ENCODE measurements at places on chromosomes 7 and 10.

GRCh38 chr7:15084368-15084767 lies 181.8 kb upstream of the DGKB start:
- no peak for DNase-seq

- DNase-seq, result peak; percentile 63
Observed at GRCh38 chr10:126240483-126240882, 147.8 kb downstream of the ADAM12 start.

DNA sequence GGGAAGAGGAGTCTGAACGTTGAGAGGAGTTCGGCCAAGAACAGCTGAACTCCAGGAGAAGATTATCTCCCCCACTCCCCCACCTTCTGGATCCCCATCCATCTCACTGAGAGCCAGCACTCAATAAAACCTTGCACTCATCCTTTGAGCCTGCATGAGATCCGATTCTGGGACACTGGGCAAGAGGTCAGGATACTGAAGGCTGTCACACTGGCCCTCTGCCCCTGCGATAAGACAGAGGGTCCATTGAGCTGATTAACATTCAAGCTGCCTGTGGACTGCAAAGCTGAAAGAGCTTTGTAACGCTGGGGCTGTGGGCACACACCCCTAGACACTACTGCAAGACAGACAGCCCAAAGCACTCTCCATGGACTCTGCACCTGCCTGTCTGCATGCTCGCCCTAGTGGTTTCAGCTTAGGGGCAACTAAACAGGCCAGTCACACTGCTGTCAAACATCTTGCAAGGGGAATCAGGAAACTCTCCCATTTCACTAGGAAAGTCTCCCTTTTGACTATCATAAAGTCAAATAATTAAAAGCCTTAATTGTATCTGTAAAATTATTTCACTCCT lies 42.3 kb upstream of the CNTNAP2 start:
- no peak for DNase-seq

DNA sequence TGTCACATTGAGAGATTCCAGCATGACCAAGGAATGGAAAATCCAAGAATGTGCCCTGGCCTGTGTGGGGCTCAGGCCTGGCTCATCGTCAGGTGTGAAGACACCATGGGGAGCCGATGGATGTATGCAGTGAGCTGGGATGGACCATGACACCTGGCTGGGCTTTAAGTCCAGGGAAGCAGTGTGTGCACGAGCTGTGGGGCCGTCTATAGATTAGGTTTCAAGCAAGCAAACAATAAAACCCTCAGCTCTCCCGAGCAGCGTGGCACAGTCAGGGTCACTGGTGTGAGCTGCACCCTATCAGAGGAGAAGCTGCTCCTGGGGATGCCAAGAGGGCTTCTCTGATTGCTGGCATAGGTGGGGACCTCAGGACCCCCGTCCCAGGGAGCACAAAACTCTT lies 50.5 kb upstream of the DLG5 start:
- no peak for DNase-seq

- DNase-seq, result peak; percentile 55
Observed at GRCh38 chr7:1176891-1177373, 16.9 kb upstream of the ZFAND2A start.

- no peak for DNase-seq
Observed at GRCh38 chr10:59093461-59093860, 83.0 kb upstream of the PHYHIPL start.

DNA sequence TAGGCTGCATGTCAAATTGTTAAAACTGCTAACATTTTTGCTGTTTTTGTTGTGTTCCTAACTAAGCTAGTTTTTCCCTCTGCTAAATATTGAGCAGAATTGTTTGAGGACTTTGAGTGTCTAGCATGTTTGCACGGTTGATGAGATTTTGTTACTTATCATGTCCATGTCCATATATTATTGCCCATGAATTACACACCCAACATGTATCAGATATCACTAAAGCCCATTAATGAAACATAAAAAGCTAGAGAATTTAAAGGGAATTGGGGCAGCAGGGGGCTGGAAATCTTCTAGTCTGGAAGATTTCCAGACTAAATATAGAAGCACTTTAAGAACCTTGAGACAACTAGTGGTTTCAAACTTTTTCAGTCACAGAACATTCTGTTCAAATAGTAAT lies 197.7 kb downstream of the SNX10 start:
- no peak for DNase-seq

DNA sequence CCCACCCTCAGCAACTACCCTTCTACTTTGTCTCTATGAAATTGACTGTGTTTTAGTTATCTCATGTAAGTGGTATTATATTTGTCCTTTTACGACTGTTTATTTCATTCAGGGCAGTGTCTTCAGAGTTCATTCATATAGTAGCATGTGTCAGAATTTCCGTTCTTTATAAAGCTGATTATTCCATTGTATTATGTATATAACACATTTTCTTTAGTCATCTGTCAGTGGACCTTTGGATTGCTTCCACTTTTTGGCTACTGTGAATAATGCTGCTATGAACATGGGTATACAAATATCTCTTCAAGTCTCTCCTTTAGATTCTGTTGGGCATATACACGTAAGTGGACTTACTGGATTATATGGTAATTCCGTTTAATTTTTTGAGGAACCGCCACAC lies 14.5 kb downstream of the SLF2 start:
- no peak for DNase-seq

DNA sequence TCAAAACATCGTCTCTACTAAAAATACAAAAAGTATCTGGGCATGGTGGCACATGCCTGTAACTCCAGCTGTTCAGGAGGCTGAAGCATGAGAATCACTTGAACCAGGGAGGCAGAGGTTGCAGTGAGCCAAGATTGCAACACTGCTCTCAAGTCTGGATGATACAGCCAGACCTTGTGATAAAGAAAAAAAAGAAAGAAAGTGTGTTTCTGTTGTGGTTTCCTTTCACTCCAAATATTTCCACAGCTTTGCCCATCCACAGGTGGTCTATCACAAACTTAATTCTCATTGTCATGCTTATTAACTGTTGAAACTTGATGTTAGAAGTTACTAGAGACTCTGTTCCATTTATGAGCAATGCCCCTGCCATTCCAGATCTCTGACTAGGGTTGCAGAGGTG lies 316.0 kb upstream of the SEMA3C start:
- no peak for DNase-seq

DNA sequence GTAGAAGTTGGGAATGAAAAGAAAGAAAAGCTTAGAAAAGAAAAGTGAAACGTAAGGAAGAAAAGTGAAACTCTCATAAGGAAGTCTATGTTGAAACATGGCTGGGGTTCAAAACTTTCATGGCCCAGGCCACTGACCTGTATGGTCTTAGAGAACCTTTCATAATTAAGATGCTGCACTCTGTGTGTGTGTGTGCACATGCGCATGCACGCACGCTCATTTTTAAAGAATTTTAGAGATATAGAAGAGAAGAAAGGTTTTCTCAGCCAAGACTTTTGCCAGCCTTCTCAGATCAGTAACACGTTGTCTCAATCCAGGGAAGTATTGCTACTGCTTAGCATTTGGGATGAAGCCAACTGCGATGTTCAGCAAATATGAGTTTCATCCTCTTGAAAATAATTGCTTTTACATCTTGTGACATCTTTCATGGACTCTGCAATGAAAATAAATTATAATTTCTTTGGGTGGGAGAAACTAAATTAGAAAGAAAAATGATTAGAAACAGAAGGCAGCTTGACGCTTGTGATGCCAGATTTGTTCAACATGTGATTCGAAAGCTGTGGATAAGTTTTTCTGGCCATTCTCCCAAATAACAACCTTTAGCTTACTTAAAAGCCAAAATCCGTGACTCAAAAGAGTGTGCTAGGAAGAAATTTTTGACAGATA lies 16.2 kb upstream of the SLC26A4 start:
- DNase-seq, result no peak

DNA sequence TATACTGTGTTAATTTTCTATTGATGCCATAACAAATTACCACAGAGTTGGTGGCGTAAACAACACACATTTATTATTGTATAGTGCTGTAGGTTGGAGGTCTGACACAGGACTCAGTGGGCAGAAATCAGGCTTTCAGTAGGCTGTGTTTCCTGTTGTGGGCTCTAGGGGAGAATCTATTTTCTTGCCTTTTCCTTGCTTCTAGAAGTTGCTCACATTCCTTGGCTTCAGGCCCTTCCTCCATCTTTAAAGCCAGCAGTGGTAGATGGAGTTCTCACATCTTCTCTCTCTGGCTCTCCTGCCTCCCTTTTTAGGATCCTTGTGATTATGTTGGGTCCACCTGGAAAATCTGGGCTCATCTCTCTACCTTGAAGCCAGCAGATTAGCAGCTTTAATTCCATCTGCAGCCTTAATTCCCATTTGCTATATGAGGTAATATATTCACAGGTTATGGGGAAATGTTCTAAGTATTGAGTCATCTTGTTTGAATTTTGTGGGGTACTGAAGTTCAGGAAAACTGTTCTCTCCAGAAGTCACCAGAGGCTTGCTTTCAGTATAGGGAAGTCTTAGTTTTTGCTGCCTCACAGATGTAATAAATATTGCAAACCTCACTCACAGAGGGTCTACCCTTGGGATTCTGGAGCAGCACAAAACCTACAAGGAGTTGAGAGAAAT lies 38.9 kb downstream of the CCNY start:
- DNase-seq, result no peak

All from NCI-H345 (cell line).